ENCODE measurements at places on chromosomes 11 and 22.

GRCh38 chr11:35838071-35838470 lies 105.8 kb upstream of the LDLRAD3 start:
- DNase-seq = no peak

- no peak for DNase-seq
These were observed 15.0 kb downstream of the ASPHD2 start for GRCh38 chr22:26443901-26444690.

DNA sequence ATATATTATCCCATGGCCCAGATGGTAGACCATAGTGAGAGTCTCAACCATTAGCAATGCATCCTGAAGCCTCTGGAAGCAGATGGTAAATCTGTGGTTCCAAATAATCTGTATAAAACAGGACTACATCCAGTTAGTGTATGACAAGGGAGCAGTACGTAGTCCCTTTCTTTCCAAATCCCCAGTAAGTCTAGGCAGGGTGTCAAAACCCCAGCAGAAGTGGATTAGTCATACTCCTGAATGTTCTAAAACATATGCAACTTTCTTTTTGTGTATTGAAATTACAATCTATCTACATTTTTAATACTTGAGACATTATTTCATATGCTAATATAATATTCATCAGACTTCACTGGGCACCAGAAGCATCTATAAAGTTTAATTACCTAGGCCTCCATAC lies 295.1 kb upstream of the ANO5 start:
- DNase-seq = no peak

DNA sequence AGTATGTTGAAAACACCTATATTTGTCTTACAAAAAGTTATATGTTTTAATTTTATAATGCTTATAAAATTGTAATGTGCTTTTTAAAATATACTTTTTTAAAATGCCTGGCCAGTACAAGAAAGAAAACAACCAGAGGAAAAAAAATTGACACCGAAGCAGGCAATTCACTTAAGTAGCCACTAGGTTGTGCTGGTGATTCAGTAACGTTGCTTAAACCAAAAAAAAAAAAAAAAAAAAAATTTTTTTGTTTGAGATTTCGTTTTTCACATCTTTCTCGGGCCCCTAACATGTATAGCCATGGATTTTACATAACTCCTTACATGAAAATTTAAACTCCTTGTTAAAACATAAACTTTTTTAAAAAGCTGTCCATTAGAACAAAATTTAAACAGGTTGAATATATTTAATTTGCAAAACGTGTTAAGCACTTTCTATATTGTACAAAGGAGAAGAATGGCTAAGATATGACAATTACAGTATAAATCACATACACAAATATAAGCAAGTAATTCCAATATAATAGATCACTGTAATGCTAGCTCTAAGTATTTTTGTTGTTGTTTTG lies 9.2 kb downstream of the OR8B4 start:
- DNase-seq = no peak

DNA sequence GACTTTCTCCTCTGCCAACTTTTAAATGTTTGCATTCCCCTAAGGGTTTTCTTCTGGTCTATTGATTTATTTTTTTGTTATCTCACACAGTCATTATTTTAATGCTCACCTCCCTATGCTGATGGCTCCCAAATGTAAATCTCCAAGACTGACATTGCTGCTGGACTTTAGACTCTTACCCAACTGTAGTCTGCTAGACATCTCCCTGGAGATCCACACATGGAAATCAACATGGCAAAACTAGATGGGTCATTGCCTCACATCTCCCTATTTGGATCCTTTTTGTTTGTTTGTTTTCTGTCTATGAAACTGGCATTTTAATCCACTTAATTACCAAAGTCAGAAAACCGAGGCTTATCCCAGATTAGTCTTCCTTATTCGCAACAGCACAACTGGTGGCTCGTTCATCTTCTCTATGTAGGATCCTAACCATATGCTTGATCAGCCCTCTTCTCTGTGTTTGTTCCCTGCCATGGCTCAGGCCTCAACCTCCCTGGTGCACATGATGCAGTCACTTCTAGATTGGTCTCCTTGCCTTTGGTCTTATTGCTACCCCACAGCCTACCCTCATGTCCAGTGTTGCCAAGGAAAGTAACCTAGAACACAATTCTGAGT lies 37.3 kb downstream of the SC5D start:
- DNase-seq = no peak
